ENCODE measurements at places on chromosomes 4 and X. TPM values are rescaled to one million over a fixed set of nuclear protein-coding genes. Genes with fewer than 3 reads are reported as not detected.

DNA sequence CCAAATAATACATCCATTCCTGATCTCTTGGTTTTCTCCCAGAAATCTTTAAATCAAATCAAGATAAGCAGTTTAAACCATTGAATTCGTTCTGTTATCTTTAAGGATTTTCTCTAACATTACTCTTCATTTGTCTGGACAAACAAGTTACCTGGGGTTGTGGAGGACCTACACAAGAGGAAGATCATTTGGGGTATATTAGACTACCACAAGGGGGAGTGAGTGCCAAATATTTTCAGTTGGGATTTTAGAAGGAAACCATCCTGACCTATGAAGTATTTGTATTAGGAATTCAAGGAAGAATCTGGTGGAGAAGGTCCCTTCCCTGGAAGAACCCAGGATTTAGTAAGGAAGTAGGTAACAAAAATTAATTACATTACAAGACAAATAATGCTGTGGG lies 12.0 kb upstream of the DCHS2 start:
- DNase-seq = no peak

Gene TCEAL6
- not detected for total RNA-seq

Gene OPRPN
- total RNA-seq = not detected

DNA sequence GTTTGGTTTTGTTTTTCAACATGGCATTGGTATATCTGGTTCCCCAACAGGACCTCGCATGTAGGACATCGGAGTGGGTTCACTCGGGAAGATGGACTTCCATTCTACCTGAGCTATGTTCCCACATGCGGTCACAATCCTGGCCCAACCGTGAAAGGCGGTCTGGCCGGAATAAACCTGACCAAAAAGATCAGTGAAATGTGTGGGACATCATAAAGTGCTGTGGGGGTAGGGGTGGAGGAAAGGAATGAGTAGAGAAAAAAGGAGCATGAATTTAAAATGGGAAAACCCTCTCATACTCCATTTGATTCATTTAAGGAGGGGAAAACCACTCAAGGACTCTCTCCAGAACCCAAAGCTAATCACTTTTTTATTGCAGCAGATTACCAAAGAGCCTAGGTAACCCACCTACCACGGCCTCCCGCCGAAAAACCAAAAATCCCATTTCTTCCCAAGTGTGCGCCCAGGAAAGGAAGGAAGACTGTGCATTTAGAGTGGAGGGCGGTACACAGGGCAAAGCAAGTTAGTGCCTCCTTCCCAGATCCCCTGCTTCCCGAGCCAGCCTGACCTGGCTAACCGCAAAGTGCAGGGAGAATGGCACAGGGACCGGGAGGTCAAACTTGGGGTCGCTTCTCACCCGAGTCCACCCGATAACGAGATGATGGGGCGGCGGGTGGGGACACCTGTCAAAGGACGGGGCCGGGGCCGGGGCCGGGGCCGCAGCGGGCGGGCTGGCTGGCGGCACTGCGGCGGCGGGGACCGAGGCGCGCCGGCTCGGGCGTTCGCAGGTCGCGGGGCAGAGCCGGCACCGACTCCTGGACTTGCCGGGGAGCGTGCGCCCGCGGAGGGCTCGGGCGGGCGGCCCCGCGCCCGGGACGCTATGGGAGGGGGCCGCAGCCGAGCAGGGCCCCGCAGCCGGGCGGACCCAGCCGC lies 669 bp downstream of the TMEM150C start:
- no peak for DNase-seq

DNA sequence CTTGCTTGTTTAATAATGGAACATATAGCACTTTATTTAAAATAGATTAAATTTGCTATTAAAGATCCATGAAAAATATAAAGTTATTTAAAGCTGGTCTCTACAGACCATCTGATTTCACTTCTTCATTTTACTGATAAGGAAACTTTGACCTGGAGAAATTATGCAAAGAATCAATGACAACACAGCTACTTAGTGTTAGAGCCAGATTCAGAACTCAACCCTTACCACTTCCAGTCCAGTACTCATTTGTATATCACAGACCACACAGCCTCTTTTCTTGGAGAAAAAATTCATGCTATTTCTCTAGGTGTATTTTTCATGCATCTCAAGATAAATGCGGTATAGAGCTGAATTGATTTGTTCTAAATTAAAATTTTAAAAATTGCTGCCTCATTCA lies 34.0 kb downstream of the WDFY3 start:
- no peak for DNase-seq

- no peak for DNase-seq
These were observed 4.7 kb downstream of the PTTG2 start for GRCh38 chr4:37964734-37965457.

Gene TEC
- total RNA-seq = 1.3 TPM

GRCh38 chrX:154751669-154752271 lies 893 bp upstream of the GAB3 start:
- no peak for DNase-seq

- DNase-seq = no peak
These were observed 108.6 kb upstream of the ARX start for GRCh38 chrX:25124391-25124790.

Gene TRMT2B
- total RNA-seq = 19.3 TPM

DNA sequence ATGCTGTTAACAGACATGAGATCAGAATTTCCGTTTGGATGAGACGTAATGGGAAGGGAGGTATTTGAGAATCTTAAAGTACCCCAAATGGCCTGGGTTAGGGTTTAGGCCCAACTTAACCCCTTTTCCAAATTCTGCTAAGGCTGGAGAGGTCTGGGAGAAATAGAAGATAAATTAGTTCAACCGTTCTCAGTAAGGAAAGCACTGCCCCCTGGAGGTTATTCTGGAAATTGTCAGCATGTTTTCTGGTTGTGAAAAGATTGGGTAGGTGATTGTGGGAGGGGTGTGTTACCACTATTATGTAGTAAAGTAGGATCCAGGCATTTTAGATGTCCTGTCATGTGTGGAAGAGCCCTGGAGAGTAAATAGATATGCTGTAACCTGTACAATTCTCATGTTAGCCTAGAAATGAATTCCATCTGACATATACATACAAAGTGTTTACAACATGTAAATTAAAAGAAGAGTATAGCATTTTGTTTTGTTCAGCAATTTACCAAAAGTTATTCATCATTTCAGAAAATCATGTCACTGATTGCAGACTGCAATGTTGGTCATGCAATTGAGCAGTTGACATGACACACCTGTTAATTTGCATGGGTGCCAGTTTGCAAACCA lies 26.8 kb upstream of the GRXCR1 start:
- peak; percentile 27 for DNase-seq

GRCh38 chrX:123173833-123174232 lies 10.2 kb upstream of the GRIA3 start:
- DNase-seq = no peak

Gene PWWP3B
- total RNA-seq = not detected

- no peak for DNase-seq
These were observed 4.8 kb upstream of the SH3BP2 start for GRCh38 chr4:2788101-2788500.

DNA sequence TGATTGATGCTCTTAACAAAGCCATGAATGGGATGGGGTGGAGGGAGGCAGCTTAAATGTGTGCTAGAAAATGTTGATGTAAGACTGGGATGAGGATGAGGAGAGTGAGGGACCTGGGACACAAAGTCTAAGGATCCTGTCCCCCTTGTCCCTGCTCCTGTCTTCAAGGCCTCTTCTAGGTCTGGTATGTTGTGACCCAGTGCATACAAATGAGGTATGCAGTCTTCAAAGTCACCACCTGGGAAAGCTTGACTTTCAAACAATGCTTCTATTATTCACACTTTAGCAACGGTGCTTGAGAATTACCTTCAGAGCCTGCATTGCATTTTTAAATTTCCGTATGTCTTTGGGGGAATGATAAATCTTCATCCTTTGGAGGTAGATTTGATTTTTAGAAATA lies 88.4 kb upstream of the SLC34A2 start:
- DNase-seq = no peak

DNA sequence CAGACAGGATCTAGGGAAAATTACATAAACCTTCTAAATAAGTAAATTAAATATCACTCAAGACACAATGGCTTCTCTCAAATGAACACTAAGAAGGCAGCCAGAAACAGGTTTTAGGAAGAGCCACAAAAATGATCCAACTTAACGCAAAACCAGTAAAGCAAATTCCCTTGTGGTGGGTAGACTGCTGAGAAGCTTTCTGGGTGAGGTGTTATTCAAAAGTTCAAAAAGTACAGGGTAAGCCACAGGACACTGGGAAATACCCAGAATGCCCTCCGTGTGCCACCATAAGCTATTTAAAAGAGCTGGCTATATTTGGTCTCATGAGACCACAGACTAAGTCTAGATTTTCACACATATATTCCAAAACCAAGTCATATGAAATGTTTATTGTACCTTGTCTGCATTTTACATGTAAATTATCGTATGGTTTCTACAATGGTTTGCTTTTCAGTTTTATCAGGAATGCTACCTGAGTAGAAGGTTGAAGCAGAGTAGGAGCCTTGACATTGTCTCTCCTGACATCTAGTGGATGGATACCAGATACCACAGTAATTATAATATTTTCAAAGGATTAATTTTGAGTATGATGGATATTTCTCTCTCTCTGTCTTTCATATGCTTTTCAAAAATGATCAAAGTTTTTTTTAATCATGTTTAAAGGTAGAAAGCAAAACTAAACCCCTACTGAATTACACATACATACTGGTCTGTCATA lies 109.3 kb upstream of the KLHL13 start:
- no peak for DNase-seq

Gene PNMA6A
- 0.73 TPM for total RNA-seq

DNA sequence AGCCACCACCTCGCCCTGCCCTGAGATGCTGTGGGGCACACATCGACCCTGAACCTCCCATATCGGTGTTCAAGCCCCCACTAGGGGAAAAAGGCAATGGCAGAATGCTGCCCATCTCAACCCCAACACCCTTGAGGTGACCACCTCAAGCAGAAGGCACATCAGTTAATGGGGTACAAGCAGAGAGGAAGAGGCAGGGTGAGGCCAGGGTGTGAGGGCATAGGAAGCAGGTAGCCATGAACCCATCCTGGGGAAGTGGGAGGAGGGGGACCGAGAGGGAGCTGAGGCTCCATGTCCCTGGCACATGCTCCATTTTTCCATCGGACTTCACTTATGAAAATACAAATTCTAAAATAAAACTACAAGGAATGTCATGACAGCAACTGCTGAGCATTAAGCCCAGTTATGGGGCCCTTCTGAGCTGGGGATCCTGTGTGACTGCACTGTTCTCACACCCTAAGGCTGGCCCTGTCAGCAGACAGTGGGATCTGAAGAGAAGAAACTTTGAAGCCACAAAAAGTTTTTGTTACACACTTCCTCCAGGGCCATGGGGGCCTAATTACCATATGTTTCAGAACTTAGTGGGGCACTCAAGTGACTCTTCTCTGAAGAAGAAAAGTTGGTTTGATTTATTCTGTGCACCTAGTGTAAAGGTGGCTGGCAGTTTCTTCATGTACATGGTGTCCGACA lies 68.2 kb upstream of the FAM241A start:
- DNase-seq = no peak

Gene RHOXF2
- total RNA-seq = not detected

DNA sequence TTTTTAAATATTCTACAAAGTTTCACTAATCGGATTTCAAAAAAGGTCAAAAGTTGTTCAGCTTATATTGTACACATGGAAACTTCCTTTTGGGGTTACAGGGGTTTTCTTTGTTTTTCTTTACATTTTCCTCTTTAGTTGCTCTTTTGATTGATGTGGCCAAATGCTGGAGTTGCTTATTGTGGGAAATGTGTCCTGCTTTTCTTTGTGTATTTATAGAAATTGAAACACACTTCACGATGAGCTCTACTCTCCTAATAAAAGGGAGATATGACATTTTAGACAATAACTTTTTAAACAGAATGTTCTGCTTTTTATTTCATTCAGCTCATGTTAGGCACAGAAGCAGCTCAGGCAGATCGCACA lies 50.7 kb upstream of the SPRY1 start:
- no peak for DNase-seq

DNA sequence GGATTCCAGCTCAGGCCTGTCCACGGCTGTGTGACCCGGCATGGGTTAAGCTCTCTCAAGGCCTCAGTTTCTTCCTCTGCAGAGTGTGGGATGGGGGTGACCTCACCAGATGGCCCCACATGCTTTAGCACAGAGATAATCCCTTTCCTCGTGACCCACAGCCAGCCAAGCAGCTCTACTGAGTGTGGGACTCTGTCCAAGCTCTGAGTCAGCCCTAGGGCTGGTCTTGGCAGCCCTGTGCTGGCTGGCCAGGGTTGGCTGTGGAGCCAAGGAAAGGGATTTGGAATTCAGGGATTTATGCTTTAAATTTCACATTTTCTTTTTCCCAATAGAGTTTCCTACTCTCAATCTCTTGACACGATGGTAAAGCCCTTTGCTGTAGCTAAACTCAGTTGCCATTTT lies 19.7 kb upstream of the SPON2 start:
- no peak for DNase-seq

- DNase-seq = no peak
These were observed 341.4 kb upstream of the NOCT start for GRCh38 chr4:138674209-138674608.

DNA sequence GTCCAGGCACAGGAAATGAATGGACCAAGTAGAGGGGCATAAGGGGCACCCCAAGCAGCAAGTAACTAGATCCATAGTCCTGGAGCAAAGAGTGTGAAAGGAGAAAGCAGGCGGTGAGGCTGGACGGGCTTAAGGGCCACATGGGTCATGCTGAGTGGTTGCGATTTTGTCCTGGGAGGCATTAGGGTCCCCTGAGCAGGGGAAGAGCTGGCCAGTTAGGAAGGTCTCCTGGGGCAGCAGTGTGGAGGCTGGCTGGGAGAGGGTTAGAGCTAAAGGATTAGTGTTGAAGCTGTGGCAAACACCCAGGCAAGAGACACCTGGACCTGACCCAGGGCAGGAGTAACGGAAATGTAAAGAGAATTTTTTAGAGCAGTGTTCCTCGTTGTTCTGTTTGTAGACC lies 26.5 kb downstream of the MYOZ2 start:
- no peak for DNase-seq

Measured in activated T-helper 1 cell treated with anti-CD3 and anti-CD28 coated beads, Interleukin-12 subunit alpha, Interleukin-12 subunit beta, Interleukin-2, Interleukin-4 antibody, amounts not matched to agents 30 ng/mL and 10 ng/mL and 1 ng/mL, durations not matched to agents 14 hours and 24 hours and 36 hours (primary cell).